CD4-positive, alpha-beta T cell treated with Interleukin-6 at 100 ng/mL for 8 hours (primary cell): ENCODE measurements at places on chromosomes 5 and 9.

- DNase-seq: no peak
These were observed 821.8 kb upstream of the DMAC1 start for GRCh38 chr9:8621416-8621815.

- DNase-seq: no peak
These were observed 45.0 kb downstream of the DOCK2 start for GRCh38 chr5:169682026-169682425.

- no peak for DNase-seq
These were observed 46.6 kb downstream of the ARHGAP26 start for GRCh38 chr5:142816531-142817430.

GRCh38 chr5:159409801-159410200 lies 79.5 kb upstream of the IL12B start:
- DNase-seq: no peak

DNA sequence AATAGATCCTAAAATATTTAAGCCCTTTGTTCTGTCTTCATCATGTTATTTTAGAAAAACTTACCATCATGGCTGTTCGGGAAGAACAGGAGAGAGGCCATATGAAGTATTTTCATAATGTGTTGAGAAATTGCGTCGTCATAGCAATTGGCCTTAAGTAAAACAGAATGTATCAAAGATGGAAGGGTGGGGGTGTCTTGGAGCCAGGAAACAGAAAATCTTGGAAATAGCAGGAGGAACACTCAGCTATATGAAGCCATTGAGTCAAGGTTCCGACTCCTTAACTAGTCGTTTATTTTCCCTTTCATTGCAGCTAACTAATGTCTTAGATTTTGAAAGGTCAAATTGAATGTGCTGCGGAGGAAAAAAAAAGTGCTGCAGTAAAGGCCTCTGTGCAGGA lies 1.3 kb downstream of the SPTAN1 start:
- DNase-seq: no peak
